Fibroblast of upper back skin (primary cell): ENCODE measurements at places on chromosomes 4 and X.

- DNase-seq: no peak
These were observed 41.2 kb upstream of the RNF150 start for GRCh38 chr4:141174457-141174856.

GRCh38 chr4:168724686-168725411 is 228.0 kb downstream of the PALLD start:
- DNase-seq: peak; percentile 86

DNA sequence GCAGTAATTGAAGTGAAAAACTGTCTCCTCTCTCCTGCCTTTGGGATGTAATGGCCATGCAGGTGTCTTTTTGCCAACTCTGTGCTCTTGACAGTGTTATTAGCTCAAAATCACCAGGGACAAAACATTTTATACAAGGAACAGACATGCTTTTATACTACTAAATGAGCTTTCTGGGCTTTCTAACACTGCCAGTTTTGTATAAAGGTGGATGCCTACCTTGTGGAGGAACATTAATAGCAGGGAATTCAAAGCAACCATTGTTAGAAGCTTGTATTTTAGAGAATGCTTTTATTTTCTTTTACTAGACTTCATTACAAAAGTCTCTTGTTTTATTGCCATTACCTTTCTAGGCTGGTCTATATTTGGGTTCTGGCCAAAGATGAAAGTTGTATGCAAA is 54.7 kb upstream of the ARSJ start:
- DNase-seq: no peak

DNA sequence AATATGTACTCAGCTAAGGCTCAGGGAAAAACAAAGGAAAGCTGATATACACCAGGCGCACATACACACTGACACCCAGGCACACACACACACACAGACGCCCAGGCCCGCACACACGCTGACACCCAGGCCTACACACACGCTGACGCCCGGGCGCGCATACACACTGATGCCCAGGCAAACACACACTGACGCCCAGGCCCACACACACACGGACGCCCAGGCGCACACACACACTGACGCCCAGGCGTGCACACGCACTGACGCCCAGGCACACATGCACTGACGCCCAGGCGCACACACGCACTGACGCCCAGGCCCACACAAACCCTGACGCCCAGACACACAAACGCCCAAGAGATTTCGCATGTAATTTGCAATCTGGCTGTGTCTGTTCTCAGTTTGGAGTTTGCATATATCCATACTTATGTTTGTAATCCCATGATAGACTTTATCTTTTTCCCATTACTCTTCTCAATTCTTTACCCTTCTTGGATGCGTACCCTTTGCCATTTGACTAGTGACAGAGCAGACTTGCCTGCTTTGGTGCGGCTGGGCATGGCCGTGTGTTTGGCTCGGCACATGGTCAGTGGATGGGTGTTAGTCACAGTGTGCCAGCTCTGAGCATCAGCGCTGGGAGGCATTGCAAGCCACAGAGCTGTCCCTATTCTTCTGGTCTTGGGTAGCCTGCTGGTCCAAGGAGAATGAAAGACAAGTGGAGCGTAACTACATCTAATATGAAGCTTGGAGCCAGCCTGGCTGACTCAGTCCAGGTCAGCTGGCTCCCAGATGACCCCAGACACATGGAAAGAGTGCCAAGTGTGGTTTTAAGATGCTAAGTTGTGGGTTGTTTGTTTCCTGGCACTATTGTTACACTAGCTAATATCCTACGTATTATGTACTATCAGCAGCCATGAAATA is 632.4 kb upstream of the ZFP42 start:
- DNase-seq: no peak

DNA sequence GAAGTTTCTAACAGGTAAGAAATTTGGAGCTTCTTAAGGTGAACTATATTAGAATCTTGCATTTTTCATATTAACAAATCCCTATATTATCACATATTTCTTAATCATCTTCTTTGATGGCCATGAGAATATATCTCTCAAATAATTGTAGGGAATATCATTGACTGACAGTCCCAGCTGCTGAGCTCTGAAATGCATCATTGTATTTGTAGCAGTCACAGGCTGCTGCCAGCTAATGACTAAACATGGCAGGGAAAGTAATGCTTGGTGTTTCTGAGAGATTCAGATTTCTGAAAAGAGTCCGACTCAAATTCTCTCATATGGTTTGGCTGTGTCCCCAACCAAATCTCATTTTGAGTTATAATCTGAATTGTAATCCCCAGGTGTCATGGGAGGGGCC is 171.9 kb downstream of the TRAM1L1 start:
- no peak for DNase-seq

DNA sequence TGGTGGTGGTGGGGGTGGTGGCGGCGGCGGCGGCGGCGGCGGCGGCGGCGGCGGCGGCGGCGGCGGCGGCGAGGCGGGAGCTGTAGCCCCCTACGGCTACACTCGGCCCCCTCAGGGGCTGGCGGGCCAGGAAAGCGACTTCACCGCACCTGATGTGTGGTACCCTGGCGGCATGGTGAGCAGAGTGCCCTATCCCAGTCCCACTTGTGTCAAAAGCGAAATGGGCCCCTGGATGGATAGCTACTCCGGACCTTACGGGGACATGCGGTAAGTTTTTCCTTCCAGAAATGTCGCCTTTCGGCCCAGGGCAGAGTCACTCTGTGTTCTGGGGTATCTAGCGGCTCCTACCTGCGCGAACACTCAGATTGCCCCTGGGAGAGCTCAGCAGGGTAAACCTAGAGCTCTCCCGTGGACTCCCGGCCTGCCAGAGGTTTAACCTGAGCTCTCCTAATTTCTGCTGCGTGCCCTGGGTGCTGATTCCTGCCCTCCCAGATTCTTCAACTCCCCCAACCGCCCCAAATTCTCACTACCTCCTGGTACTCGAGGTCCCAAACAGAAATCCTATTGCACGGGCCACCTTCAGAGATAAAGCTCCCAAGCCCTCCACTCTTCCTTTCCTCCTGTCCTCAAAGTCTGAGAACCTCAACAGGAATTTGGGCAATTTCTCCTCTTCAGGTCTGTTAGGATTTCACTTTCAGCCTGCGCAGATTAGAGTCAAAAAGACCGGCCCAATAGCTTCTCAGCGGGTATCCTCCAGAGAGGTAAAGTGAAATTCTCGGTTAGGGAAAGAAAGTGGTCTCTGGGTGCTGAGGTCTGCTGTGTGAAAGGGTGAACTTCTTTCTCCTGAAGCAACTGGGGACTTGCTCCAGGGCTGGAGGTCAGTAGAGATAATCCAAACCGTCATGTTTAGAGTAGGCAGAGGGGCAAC is 2.9 kb downstream of the AR start:
- DNase-seq: no peak

- no peak for DNase-seq
These were observed 57.2 kb downstream of the PPP2R2C start for GRCh38 chr4:6415031-6415705.
